Activated CD4-positive, CD25-positive, alpha-beta regulatory T cell treated with anti-CD3 and anti-CD28 coated beads, Interleukin-2, amount 50 U/mL, for 16 hours (primary cell): ENCODE measurements at places on chromosomes 4 and X.

GRCh38 chrX:13087322-13088155 lies 43.1 kb upstream of the FAM9C start:
- DNase-seq, result peak; percentile 53

DNA sequence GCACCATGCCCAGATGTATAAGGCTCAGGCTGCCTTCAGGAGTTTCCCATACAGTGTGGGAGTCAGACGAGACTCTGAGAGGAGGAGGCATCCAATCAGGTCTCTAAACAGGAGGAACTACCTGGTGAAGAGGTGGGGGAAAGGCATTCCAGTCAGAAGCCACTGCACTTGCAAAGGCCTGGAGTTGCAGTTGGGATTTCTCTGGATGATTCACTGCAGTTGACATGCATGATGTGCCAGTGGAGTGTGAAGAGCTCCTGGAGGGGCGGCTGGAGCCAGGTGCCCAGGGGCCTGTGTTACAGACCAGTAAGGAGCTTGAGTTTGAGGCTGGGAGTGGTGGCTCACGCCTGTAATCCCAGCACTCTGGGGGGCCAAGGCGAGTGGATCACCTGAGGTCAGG lies 339.1 kb downstream of the ARHGAP10 start:
- no peak for DNase-seq

- no peak for DNase-seq
Observed at GRCh38 chrX:10042055-10042454, 74.9 kb downstream of the CLDN34 start.

GRCh38 chr4:54571293-54572151 lies 86.2 kb upstream of the KIT start:
- no peak for DNase-seq

DNA sequence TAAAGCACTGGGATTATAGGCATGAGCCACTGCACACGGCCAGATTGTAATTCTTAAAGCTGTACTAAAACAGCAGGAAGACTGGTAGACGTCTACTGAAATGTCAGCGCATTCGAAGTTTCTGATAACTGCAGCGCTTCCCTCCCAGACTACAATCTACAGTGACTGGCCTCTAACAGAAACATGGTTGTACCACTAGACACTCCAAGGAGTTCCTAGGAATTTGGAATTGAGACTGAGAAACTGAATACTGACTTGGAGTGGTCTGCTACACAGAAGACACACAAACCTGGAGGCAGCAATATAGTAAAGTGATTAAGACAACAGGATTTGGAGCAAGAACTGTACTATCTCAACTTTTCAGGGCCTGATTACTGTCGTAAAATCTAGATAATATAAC lies 937 bp downstream of the HELQ start:
- DNase-seq, result no peak

- no peak for DNase-seq
Observed at GRCh38 chr4:184289179-184289535, 71.5 kb upstream of the ENPP6 start.

GRCh38 chr4:188143731-188144130 lies 4.5 kb downstream of the TRIML1 start:
- DNase-seq, result no peak

DNA sequence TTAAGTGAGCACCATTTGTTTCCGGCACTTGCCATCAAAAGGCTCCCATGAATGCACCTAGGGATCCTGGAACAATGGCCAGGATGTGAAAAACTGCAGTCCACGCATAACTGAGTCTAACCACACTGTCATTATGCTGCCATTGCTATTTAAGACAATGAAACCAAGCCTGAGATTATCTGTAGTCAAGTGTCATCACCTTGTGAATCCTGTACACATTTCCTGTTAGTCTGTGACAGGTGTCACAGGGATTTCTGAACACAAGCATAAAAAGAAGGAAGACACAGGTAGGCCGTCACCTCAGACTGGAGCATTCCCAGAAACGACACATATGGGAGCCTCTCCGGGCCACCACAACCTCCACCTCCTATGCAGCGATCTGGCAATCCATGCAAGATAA lies 66.7 kb downstream of the HADH start:
- no peak for DNase-seq

GRCh38 chr4:105274504-105274903 lies 127.8 kb downstream of the TET2 start:
- DNase-seq, result no peak

DNA sequence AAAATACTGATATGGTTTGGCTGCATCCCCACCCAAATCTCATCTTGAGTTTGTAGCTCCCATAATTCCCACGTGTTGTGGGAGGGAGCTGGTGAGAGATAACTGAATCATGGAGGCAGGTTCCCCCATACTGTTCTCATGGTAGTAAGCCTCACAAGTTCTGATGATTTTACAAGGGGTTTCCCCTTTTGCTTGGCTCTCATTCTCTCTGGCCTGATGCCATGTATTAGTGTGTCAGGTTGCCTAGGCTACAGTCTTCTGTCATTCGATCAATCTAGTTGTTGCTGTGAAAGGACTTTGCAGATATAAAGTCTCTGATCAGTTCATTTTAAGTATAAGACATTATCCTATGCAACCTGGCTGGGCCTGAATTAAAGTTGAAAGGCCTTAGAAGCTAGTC lies 209.3 kb upstream of the MAOA start:
- no peak for DNase-seq

DNA sequence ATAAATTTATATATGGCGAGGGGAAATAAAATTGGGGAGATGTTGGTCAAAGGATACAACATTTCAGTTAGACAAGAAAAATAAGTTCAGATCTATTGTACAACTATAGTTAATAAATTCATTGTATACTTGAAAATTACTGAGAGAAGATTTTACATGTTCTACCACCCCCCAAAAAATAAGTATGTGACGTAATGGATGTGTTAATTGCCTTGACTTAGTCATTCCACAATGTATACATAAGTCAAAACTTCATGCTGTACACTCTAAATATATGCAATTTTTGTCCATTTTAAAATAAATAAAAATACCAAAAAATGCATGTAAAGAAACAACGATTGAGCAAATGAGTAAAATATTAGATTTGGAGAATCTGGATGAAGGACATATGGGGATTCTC lies 1.8 kb downstream of the USP11 start:
- DNase-seq, result no peak

- no peak for DNase-seq
Observed at GRCh38 chr4:40916218-40916555, 166.4 kb downstream of the NSUN7 start.

DNA sequence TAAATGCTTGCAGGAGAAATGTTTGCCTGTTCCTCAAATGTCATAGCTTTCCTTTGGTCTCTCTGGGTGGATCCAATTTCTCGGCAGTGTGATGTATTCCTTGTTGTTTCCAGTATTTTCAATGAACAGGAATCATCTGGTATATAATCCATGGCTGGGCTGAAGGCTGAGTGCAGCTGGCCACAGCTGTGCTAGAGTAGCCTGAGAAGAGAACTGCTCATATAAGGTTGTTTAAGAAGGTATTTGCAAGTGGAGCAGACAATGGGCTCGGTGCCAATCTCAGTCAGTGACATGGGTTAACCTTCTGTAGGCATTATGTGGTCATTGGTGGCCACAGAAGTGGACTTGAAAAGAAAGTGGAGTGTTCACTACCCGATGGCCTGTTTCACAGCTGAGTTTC lies 390.3 kb downstream of the SPRY1 start:
- no peak for DNase-seq

- DNase-seq, result no peak
Observed at GRCh38 chr4:147057611-147058190, 112.0 kb upstream of the TTC29 start.

GRCh38 chrX:47243351-47243750 lies 10.5 kb downstream of the USP11 start:
- no peak for DNase-seq

- DNase-seq, result no peak
Observed at GRCh38 chr4:55169352-55169961, 44.1 kb upstream of the KDR start.

DNA sequence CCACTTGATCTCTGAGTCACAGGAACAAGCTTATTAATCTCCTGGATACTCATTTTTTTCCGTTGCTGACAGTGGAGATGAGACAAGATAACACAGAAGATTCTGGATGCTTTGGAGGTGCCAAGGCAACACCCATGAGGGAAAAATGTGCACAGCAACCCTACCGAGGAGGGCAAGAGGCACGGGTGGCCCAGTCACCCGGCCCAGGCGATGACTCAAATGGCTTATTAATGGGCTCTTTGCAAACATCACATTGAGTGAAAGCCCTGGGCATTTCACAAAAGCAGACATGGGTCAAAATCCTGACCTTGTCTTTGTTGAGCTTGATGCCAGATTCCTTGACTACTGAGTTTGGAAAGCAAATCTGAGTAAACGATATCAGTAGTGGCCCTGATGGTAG lies 315.1 kb downstream of the STK32B start:
- no peak for DNase-seq

DNA sequence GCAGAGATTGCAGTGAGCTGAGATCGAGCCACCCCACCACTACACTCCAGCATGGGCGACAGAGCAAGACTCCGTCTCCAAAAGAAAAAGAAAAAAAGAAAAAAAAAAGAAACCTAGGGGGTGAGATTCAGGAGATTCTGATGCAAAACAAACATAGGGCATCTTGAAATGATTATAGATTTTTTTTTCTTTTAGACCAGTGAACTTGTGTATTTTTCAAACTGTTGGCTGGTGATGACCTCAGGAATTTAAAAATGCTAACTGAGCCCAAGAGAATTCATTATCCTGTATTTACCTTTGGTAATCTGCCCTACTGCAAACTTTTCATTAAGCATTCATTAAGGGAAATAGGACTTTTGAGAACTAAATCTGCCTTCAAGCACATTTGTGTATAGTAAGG lies 20.6 kb downstream of the ATP10D start:
- DNase-seq, result no peak

- no peak for DNase-seq
Observed at GRCh38 chrX:1093121-1093520, 119.3 kb downstream of the CRLF2 start.

GRCh38 chr4:29415771-29416170 lies 1304.4 kb upstream of the PCDH7 start:
- no peak for DNase-seq

- no peak for DNase-seq
Observed at GRCh38 chr4:77845400-77845799, 17.2 kb upstream of the MRPL1 start.

- DNase-seq, result no peak
Observed at GRCh38 chrX:104430742-104431119, 135.3 kb upstream of the IL1RAPL2 start.

DNA sequence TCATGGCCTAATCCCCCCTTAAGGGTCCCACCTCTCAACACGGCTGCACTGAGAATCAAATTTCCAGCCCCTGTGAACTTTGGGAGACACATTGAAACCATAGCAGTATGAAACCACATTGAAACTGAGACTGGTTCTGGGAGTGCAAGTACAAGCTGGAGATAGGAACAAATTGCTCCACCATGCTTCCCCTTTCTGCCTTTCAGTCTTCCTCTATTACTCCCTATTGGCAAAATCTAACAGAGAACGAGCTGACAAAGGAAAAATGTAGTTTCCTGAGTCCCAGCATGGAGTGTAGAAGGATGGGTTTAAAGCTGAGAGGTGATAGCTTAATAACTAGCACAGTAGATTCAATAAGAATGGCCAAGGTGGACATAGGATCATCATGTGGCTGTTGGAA lies 161.7 kb upstream of the RPL34 start:
- DNase-seq, result no peak

DNA sequence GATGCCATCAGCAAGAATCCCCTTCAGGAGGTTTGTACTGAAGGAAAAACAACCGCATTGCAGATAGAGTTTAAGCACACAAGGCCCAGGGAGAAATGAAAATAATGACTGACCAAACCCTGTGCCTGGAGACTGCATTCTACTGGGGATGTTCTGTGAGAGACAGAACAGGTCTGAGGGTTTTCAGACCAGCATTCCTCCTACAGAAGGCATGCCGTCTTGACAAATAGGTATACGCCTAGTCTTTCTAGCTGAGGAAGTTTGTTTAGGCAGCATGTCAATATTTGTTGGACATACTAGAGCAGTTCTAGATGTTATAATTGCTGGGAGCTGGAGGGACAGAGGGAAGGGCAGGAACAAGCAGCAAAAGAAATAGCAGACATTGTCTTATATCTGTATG lies 68.4 kb upstream of the SCOC start:
- DNase-seq, result no peak

DNA sequence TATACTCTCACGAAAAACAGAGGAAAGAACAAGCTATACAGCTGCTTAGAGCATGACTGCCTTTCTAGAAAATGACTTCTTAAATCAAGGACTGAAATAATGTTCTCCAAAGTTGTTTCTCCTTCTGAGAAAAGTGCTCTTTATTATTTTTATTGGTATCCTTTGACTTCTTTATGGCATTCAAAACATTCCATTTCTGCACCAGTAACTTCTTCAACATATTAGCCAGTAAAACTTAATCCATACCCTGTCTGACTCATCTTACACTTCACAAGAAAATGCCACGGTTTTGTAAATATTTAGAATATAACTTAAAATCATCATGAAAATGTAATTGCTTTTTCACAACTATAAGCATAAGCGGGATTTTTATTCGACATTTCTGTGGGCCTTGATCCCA lies 180.4 kb downstream of the NR3C2 start:
- DNase-seq, result no peak

- no peak for DNase-seq
Observed at GRCh38 chr4:77187322-77187721, 30.3 kb downstream of the CCNG2 start.
